ENCODE measurements at places on chromosomes 7 and 10.

DNA sequence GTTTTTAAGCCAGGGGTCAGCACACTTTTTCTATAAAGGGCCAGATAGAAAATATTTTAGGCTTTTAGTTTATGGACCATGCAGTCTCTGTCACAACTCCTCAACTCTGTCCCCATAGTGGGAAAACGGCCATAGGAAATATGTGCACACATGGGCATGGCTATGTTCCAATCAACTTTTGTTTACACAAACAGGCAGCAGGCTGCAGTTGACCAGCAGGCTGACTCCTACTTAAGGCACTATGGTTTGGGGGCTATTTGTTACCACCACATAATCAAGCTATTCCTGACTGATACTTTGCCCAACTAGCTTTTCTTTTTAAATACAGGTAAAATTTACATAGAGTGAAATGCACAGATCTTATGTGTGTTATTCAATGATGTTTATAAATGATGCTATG, 362.4 kb downstream of the LRMDA start:
- DNase-seq: no peak

DNA sequence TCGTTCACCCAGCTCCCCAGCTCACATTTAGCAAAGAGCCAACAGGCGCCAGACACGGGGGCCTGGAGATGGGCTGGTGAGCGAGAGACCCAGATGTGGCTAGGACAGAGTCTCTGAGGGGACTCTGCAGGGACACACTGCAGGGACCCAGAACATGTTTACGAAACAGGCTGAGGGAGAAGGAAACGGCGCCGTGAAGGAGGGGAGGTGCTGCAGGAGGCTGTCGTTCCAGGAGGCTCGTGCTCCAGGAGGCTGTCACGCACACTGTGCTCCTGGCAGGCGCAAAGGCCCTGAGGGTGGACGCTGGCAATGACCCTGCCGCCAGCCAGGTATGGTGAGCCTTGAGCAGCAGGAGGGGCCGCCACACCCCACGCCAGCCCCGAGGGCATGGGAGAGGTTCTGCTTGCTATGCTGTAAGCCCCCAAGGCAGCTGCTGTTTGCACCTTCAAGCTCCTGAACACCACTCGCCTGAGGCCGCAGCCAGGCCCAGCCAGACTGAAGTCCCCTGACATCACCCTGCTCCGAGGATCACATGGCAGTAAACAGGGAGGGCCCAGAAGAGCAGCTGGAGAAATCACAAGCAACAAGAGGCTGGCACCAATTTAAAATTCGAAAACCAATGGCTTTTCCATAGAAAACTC, 27.3 kb downstream of the ADAP1 start:
- DNase-seq: no peak

GRCh38 chr7:1537535-1538412, 7.3 kb downstream of the MAFK start:
- no peak for DNase-seq

DNA sequence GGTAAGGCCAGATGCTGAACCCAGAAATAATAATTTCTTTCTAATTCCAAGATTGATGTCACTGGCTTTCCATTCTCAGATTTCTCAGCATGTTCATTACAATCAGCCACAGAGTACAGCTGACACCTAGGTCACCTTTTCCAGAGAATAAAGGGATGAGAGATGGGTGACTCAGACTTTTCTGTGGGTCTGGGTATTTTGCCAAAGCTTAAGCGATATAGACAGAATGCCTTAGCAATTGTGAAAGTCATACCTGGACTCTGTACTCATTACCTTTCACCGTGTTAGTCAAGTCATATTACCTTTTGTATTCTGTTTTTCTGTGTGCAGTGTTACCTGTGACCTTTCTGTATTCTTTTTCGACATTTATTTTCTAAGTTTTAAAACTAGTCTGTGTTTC, 10.6 kb upstream of the PRTFDC1 start:
- no peak for DNase-seq

DNA sequence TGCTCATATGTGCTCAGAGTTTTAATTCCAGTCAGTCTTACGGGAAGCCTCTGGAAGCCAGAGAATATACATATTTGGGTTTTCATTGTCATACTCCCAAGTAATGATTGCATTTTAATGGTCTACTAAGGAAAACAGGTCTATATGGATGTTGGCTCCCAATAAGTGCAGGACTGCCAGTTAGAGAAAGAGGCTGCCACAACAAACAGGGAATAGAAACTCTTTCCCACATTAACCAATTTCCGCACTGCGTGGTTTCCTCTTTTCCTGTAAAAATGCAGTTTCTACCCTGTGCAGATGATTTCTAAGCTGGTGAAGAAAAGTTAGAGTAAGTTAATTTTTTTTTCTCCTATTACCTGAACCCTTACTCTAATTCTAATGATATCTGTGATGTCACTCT, 78.2 kb downstream of the CCSER2 start:
- DNase-seq: no peak

DNA sequence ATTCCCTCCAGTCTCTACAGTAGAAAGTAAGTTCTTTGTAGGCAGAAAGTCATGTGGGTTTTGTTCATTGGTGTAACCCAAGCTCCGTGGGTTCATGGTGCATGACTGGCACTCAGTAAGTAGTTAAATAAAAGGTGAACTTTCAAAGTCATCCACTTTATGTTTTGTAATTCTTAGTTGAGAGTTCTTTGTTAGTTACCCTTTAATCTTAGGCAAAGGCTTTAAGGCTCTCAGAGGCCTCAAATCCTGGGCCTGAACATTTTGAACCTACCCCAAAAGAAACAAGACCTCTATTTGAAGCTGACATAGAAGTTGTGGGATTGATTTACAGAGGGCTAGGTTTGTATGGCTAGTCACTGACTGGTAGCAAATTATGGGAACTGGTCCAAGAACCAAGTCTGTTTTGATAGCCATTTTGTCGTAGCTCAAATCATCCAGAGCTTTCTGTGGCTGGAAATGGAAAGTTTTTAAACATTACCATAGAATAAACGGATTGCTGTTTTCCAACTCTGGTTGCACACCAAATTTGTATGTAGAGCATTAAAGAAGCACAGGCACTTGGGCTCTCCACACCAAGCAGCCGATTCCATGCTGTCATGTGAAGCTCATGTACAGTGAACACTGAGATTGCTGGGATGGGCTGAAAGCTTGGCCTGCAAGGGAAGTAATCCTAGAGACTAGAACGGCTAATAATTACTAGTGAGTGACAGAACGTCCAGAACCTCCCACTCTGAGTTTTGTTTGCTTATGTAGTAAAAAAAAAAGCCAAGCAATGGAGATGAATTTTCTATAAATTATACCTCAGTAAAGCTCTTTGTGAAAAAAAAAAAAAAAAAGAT, 53.5 kb downstream of the DENND11 start:
- no peak for DNase-seq

DNA sequence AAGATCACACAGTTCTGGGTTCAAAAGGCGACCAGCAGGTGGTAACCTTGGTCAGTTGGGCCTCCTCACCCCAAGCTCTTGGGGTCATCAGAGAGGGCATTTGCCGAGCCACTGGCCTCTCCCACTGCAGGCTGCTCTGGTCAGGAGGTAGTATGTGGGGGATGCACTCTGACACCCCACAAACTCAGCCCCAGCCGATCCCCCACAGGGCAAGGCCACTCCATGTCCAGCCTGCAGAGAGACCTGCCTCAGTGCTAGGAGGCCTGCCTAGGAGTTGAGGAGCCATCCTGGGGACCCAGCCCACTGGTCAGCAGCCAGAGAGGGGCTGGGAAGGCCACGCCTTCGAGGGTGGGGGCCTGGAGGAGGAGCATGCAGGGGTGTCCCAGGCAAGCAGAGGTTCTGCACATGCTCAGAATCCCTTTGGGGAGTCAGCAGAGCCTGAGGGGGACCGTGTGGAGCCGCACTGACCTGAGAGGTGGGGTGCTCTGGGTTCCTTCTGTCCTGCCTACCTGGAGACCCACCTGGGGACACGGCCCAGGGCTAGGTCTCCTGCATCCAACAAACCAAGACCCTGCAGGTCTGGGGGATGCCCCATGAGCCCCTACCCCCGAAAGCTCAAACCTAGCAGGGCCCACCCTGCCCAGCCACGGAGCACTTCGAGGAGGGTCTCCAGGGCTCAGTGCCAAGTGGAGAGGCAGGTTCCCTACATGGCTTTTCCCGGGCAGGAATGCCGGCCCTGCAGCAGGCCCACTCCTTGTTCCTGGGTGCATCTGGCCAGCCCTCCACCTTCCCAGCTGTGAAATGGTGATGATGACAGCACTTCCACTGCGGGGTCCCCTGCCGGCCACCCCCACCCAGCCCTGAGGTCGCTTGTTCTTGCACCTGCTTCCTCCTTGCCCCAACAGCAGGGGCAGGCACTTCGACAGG, 58.5 kb downstream of the RASGEF1A start:
- DNase-seq: no peak
